ENCODE measurements at places on chromosomes 3 and 15. TPM values are rescaled to one million over a fixed set of nuclear protein-coding genes. Genes with fewer than 3 reads are reported as not detected.

The PIGZ gene
- 8.7 TPM for total RNA-seq

- H3K4me1 ChIP-seq = no peaks in the 10 kb centered on the region
- no peak overlapping the region for H3K27ac ChIP-seq
- no peaks in the 10 kb centered on the region for H3K36me3 ChIP-seq
- no peak for DNase-seq
Observed at GRCh38 chr15:70947351-70948335, 55.0 kb downstream of the LRRC49 start.

DNA sequence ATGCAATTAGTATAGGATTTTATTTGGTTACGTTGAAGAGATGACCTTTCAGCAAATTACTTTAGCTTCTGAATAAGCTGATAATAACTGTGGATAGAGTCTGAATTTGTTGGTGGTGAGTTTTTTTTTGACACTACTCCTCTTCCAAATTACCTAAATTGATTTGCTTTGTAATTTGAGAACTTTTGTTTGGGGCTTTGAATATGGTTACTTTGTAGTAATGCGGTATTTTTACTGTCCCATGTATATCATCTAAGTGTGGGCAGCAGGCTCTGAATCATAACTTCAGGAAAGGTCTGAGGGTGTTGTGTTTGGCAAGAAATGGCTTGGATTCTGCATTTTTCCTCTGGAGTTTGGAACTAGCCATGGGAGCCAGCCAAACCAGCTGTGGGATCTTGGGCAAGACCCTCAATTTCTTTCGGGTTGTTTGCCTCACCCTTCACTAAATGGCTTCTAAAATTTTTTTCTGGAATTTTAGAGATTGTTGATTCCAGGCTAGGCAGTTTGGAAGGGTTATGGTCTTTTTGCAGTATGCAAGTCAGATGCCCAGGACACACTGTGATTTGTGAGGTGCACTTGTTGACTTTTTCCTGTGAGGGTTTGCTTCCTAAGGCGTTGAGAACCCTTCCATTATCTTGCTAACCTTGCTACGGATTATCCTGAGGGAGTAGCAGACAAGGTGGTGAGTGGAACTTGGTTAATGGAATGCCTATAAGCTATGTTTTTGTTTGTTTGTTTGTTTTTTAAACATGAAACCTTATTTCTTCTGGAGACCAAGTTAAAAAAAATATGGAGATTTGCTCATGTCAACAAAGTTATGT, 10.4 kb downstream of the PTPRG start:
- H3K36me3 ChIP-seq = no peaks in the 10 kb centered on the region
- H3K4me1 ChIP-seq = peaks cover 14% of the 10 kb centered on the region
- DNase-seq = no peak
- no peak overlapping the region for H3K4me3 ChIP-seq
- H3K27ac ChIP-seq = no peak overlapping the region

DNA sequence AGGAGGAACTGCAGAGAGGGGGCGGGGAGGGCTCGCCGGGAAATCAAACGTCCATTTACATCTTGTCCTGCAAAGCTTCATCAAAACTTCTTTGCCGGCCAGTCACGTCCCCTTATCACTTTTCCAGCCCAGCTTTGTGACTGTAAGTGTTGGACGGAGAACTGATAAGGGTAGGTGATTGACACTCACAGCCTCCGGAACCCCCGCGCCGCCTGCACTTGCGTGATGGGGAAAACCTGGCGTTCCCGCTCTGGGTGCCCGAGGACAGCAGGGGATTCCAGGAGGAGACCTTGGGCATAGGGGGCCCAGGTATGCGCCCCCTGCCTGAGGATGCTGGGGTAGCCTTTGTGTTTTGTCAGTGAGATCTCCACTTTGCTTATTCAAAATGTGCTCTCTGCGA, 72.8 kb upstream of the ANKRD34C start:
- H3K27ac ChIP-seq = no peak overlapping the region
- no peak for DNase-seq
- H3K27me3 ChIP-seq = no peaks in the 10 kb centered on the region
- no peaks in the 10 kb centered on the region for H3K36me3 ChIP-seq
- no peaks in the 10 kb centered on the region for H3K4me1 ChIP-seq
- no peak overlapping the region for H3K4me3 ChIP-seq

GRCh38 chr15:29468899-29469298, 199.3 kb upstream of the NSMCE3 start:
- H3K27me3 ChIP-seq = no peaks in the 10 kb centered on the region
- H3K36me3 ChIP-seq = no peaks in the 10 kb centered on the region
- H3K27ac ChIP-seq = no peak overlapping the region
- peaks cover 13% of the 10 kb centered on the region for H3K4me1 ChIP-seq
- H3K4me3 ChIP-seq = no peak overlapping the region
- DNase-seq = no peak

DNA sequence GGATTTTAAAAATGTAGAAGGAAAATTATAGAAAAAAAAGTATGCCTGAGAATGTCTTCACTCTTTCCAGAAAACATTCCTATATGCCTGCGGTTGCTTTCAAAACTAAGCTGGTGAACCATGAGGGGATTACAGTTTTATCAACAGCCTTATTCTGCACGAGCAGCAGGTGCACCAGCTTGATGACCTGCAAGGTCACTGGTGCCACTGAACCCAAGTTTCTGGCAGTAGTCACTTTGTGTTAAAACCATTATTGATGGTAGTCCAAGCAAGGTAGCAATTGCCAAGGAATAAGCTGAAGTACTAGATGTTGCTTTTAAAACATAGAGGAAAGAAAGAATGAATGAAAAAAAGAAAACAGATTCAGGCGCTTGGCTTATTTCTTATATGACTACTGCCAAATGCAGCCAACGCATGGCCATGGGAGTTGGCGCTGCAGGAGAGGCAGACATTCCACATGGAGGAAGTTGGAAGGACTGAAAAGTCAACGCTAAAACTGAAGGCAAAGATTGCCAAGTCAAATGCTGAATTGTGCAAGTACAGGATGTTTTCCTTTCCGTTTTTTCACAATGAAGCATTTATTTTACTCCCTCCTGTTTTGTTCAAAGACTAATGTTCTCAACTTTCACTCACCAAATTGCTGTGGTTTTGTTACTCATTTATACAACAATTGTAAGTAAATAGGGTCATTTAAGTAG, 601.4 kb downstream of the CADM2 start:
- no peaks in the 10 kb centered on the region for H3K4me1 ChIP-seq
- H3K4me3 ChIP-seq = no peak overlapping the region
- no peaks in the 10 kb centered on the region for H3K27me3 ChIP-seq
- no peak overlapping the region for H3K27ac ChIP-seq
- DNase-seq = no peak
- no peaks in the 10 kb centered on the region for H3K36me3 ChIP-seq

The WNT5A gene
- 10.3 TPM for total RNA-seq

DNA sequence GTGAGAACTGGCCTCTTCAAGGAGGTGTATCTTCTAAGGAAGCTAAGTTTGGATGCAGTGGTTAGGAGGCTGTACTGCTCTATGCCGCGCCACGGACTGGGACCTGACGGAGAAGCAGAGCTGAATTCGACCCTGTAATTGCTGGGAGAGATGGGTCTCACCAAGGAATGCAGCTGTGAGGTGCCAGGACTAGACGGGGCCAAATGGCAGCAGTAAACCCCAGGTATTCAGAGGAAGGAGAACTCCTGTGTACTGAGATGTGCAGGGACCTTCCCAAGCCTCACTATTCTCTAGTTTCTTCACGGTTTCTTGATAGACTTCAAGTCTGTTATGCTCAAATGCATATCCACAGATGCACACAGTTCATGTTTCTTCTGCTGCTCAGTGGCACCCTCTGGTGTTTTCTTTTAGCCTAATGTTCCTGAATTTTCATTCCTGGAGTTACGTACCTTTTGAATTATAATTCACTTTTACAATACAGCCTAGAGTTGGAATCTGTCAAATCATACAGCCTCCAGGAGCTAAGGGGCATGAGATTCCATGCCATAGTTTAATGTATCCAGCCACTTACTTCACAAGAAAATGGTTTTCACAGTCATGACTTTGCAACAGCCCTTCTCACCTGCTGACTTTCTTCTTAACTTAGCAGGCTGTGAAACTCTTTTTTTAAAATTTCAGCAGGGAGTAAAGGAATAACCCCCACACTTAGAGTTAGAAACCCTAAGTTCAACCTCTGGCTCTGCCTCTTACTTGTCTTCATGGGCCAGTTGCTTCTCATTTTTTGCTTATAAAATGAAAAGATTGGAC, 61.8 kb downstream of the GLDN start:
- no peak overlapping the region for H3K27ac ChIP-seq
- no peaks in the 10 kb centered on the region for H3K36me3 ChIP-seq
- no peak overlapping the region for H3K4me3 ChIP-seq
- no peaks in the 10 kb centered on the region for H3K27me3 ChIP-seq
- peaks cover 9% of the 10 kb centered on the region for H3K4me1 ChIP-seq
- DNase-seq = no peak

The PLA1A gene
- 1.4 TPM for total RNA-seq

DNA sequence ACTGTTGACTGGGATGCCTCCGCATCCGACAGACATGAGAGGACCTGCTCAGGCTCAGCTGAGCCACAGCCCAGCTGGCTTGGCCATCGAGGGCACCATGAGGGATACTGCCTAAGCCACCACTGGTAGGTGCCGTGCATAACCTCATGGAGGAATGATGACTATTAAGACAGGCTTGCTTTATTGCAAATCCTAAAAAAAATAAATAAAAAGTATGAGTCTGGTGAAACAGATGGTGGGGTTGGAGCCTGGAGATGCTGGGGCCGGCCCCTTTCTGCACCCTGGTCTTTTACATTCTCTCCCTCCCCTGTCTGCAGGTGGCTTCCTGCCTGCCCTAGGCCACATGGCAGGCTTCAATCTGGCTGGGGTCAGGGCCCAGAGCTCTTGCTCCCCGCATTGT, 24.0 kb upstream of the RAD18 start:
- DNase-seq = no peak
- no peaks in the 10 kb centered on the region for H3K36me3 ChIP-seq
- no peaks in the 10 kb centered on the region for H3K27me3 ChIP-seq
- H3K27ac ChIP-seq = no peak overlapping the region

GRCh38 chr3:58386626-58387365, 46.8 kb downstream of the PDHB start:
- no peak overlapping the region for H3K4me3 ChIP-seq
- no peaks in the 10 kb centered on the region for H3K27me3 ChIP-seq
- peak overlapping the region; percentile 61 for H3K27ac ChIP-seq
- no peaks in the 10 kb centered on the region for H3K36me3 ChIP-seq
- H3K4me1 ChIP-seq = no peaks in the 10 kb centered on the region
- DNase-seq = no peak

The EPHA3 gene
- 12.7 TPM for total RNA-seq

The CA12 gene
- total RNA-seq = 0.49 TPM

The C2CD4B gene
- not detected for total RNA-seq

The MBD4 gene
- total RNA-seq = 15.8 TPM

GRCh38 chr3:136819392-136819730, 435 bp downstream of the SLC35G2 start:
- H3K27me3 ChIP-seq = no peaks in the 10 kb centered on the region
- H3K4me3 ChIP-seq = peak overlapping the region; percentile 68
- peaks cover 16% of the 10 kb centered on the region for H3K4me1 ChIP-seq

The ZNF660 gene
- total RNA-seq = 3.2 TPM

GRCh38 chr3:77179762-77180161, 139.9 kb downstream of the ROBO2 start:
- no peaks in the 10 kb centered on the region for H3K36me3 ChIP-seq
- no peak for DNase-seq
- no peak overlapping the region for H3K27ac ChIP-seq
- H3K27me3 ChIP-seq = no peaks in the 10 kb centered on the region

- H3K4me3 ChIP-seq = no peak overlapping the region
- H3K27ac ChIP-seq = no peak overlapping the region
- H3K36me3 ChIP-seq = no peaks in the 10 kb centered on the region
- no peaks in the 10 kb centered on the region for H3K27me3 ChIP-seq
- no peak for DNase-seq
- no peaks in the 10 kb centered on the region for H3K4me1 ChIP-seq
Observed at GRCh38 chr3:16412192-16412800, 101.2 kb downstream of the RFTN1 start.

- H3K36me3 ChIP-seq = no peaks in the 10 kb centered on the region
- H3K27me3 ChIP-seq = no peaks in the 10 kb centered on the region
- no peaks in the 10 kb centered on the region for H3K4me1 ChIP-seq
- no peak for DNase-seq
Observed at GRCh38 chr3:5016211-5017161, 37.2 kb downstream of the BHLHE40 start.

The FAM81A gene
- 4.7 TPM for total RNA-seq

GRCh38 chr3:61595826-61596225, 34.5 kb downstream of the PTPRG start:
- H3K4me1 ChIP-seq = peaks cover 18% of the 10 kb centered on the region
- H3K36me3 ChIP-seq = no peaks in the 10 kb centered on the region
- no peak for DNase-seq
- no peaks in the 10 kb centered on the region for H3K27me3 ChIP-seq
- H3K4me3 ChIP-seq = no peak overlapping the region
- H3K27ac ChIP-seq = no peak overlapping the region

- H3K36me3 ChIP-seq = peaks cover 24% of the 10 kb centered on the region
- no peak overlapping the region for H3K4me3 ChIP-seq
- no peak for DNase-seq
- H3K4me1 ChIP-seq = peaks cover 24% of the 10 kb centered on the region
- no peak overlapping the region for H3K27ac ChIP-seq
Observed at GRCh38 chr3:119672776-119673175, 4.4 kb downstream of the COX17 start.

The RPS17 gene
- 2,751 TPM for total RNA-seq

DNA sequence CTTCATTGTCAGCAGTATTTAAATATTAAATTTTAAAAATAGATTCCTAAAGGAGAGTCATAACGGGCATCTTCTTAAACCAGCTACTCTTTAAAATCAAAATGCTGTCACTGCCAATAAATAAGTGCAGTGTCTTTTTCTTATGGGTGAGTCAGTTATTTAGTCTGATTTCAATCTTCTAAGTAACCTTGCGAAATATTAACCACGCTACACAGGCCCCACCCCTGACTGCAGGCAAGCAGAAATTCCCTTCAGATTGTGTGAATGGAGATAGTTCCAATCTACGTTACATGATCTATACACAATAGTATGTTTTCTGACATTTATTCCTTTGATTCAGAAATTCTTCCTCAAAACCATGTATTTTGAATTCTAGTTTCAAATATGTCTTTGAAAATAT, 141.5 kb downstream of the GADL1 start:
- no peak for DNase-seq
- no peak overlapping the region for H3K4me3 ChIP-seq
- no peak overlapping the region for H3K27ac ChIP-seq
- peaks cover 17% of the 10 kb centered on the region for H3K4me1 ChIP-seq

DNA sequence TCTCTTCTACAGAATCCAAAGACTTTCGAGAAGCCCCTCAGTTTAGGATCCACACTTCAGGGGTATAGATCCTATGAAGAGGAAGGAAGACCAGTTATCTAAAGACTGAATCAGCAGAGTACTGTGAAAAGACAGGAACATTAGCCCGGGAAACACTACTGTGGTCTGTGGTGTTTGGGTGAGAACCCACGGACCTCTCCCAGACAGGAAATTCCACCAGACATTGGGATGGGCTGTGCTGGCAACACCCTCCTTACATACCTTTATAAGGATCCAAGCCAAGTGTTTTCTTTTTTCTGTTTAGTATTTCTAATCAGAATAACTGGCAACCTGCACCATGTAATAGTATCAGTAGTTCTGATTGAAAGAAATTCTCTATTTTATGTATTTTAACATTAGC, 14.1 kb downstream of the TMEM207 start:
- DNase-seq = no peak
- no peaks in the 10 kb centered on the region for H3K4me1 ChIP-seq
- H3K36me3 ChIP-seq = no peaks in the 10 kb centered on the region
- H3K27me3 ChIP-seq = no peaks in the 10 kb centered on the region
- no peak overlapping the region for H3K4me3 ChIP-seq

All from sigmoid colon (tissue), 7 donors.